Activated CD4-positive, alpha-beta memory T cell treated with anti-CD3 and anti-CD28 coated beads for 36 hours (primary cell): ENCODE measurements at places on chromosomes 6 and 20. TPM values are rescaled to one million over a fixed set of nuclear protein-coding genes. Genes with fewer than 3 reads are reported as not detected.

NOX3 gene
- total RNA-seq, result not detected

DNA sequence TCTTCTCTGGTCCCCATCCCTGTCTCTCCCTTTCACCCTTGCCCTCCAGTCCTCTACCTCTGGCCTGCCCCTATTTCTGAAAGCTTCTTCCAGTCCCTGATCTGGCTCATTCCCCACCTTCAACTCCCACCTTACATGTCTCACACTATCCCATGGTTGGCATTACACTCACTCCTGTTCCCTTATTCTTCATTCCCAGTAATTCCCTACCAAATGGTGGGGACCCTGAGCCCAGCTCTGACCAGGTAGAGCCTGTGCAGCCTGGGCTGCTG is 6.4 kb downstream of the TP53INP2 start:
- DNase-seq, result no peak

DNA sequence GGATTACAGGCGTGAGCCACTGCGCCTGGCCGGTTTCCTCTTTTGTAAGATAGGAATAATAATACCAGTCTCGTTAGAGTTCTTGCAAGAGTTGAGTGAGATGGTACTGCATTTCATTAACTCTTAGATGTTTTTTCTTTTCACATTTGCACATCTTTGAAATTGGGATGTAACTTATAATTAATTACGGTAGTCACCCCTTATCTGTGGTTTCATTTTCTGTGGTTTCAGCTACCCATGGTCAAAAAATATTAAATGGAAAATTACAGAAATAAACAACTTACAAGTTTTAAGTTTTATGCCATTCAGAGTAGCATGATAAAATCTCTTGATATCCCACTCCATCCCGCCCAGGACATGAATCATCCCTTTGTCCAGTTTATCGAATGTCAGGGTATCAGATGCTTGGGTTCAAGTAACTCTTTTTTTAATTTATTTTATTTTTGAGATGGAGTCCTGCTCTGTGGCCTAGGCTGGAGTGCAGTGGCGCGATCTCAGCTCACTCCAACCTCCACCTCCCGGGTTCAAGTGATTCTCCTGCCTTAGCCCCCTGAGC is 15.4 kb downstream of the PTK7 start:
- DNase-seq, result no peak

DNA sequence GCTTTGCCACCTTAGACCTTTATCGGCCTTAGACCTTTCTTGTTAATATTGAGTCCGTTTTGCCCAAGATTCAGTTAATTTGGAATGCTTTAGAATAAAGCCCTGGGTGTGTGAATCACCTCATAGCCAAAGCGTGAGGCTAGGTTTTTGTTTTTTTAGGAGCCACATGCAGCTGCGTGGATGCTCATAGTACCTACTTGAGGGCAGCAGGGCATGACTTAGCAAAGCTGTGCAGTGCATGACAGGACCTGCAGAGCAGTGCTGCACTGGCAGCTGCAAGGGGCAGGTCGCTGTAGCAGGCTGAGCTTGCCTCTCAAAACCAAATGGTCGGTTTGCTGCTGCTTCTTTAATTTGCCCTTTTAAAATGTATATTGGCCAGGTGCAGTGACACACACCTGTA is 116.1 kb downstream of the JAG1 start:
- no peak for DNase-seq

GRCh38 chr6:6390849-6391602 is 70.6 kb upstream of the F13A1 start:
- no peak for DNase-seq

DNA sequence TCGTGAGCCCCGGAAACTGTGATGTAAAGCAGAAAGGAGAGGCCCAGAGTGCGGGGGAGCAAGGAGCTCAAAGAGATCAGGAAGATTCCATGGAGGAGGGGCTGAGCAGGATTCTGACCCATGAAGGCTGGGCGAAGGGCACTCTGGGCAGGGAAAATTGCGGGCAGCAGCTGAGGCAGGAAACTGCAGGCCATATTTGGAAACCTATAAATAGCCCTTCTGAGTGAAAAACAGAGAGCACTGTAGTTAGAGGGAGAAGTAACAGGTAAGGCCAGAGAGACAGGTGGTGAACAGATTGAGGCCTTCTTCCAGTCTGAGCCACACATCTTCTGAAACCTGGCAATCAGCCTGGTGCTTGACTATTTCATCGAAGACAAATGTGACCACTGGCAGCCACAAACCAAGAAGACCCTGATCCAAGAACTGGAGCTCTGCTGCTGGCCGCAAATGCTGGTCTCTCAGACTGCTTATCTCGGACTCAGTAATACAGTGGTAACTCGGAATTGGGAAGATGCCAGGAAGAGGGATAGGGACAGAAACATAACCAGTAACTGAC is 14.1 kb upstream of the BEND3 start:
- DNase-seq, result no peak

DNA sequence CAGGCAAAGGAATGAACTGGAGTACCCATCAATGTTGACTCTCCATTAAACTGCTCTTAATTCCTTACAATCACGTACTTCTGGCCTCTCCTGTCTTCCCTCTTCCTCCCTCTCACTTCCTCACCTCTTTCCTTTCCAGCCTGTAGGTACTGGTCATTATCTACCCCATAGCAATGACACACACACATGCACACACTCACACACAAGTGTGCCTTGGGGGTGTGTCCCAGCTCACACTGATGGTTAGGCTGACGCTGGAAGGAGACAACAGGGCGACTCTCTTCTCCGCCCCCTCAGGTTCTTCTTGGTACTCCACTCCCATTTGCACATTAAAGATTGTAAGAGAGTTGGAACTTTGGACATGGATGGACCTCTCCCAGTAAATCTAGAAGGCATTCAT is 14.0 kb upstream of the SERPINB9 start:
- DNase-seq, result no peak

SPATA25 gene
- total RNA-seq, result 0.50 TPM

DNA sequence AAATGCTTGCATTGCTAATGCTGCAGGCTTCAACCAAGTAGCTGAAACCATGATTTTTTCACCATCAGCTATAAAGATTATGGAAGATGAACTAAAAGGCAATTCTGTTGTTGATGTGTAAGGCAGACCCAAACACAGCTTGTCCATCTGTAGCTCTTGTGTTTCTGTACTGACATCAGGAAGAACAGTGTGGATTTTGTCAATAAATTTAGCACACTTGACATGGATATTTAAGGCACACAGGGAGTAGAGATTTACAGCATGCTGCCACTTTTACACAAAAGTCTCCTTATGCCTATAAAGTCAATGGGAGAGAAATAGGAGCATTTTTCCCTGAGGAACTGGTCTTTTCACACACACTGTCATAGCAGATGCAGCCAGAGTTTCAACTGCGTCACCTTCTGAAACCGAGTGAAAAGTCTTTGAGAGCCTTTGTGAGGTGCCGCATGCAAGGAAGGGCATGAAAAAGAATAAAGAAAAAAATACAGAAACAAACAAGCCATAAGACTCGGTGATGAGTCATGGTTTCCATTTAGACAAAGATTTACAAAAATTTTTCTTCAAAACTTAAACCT is 261.4 kb upstream of the TFAP2D start:
- no peak for DNase-seq

GRM1 gene
- total RNA-seq, result not detected

TMEM14B gene
- 86.9 TPM for total RNA-seq

DNA sequence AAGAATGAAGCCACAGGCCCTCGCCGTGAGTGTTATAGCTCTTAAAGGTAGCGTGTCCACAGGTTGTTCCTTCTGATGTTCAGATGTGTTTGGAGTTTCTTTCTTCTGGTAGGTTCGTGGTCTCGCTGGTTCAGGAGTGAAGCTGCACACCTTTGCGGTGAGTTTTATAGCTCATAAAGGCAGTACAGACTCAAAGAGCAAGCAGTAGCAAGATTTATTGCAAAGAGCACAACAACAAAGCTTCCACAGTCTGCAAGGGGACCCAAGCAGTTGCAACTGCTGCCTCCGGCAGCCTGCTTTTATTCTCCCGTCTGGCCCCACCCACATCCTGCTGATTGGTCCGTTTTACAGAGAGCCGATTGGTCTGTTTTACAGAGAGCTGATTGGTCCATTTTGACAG is 5.2 kb downstream of the HIVEP1 start:
- DNase-seq, result no peak

GRCh38 chr6:160315310-160315709 is 32.9 kb upstream of the SLC22A3 start:
- DNase-seq, result no peak

GRCh38 chr6:20827798-20828197 is 293.5 kb downstream of the CDKAL1 start:
- DNase-seq, result no peak

FHL5 gene
- not detected for total RNA-seq

- peak; percentile 39 for DNase-seq
These were observed 14.3 kb upstream of the MAP1LC3A start for GRCh38 chr20:34544109-34544796.

DNA sequence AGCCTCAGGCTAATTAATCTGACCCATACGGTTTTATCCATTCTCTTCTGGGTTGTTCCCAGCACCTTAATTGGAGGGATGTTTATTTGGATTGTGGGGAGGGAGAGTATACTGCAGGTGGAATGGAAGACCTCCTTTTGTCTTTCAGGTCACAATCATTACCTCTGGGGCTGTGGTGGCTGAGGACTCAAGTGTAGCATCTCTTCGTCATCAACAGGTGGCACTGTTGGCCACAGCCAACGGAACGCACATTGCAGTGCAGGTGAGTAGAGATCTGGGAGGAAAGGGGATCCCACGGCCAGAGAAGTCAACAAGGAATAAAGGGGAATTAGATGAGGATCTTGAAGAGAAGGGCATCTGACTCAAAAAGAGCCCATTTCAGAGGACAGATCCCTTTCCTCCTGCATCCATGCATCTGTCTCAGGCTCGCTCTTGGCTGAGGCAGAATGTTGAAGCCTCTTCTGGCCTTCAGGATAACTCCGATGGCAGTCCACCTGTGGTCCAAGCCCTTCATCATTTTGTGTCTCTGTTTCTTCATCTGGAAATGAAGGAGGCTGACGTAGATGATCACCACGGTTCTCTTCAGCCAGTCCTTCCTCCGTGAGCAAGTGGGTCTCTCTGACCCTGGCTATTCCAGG is 3.2 kb upstream of the DEF6 start:
- peak; percentile 63 for DNase-seq

IPCEF1 gene
- 10.5 TPM for total RNA-seq

GRCh38 chr20:45041464-45042337 is 59.2 kb downstream of the KCNS1 start:
- no peak for DNase-seq

- DNase-seq, result no peak
These were observed 22.3 kb upstream of the AVP start for GRCh38 chr20:3106658-3107463.

DNA sequence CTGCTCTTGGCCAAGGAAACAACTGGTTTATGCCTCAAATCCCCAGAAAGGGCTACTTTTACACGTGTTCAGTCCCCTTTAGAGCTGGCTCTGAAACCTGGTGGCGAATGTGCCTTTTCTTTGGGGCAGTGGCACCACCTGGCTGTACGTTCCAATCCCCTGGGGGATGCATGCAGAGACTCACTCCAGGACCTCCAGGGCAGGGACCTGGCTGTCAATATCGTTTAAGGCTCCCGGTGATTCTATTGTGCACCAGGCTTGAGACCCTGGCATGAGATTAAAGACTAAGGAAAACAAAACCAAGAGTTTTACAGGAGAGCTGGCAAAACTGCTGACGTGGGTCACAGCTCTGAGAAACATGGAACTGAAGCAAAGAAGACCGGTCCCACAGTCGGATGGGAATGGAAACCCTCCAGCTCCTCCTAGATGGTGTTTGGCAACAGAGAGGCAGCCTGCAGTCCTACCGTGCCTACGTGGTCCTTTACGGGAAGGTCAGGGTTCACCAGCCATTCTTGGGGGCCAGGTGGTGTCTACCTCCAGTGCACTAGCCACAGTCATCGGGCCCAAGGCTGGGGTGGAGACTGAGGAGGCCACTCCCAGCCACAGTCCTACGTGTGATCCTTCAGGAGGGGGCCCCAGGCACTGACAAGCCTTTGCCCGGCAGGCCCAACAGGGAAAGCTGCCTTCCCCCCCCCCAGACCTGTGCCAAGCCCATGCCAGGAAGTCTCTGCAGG is 203.3 kb upstream of the CST7 start:
- DNase-seq, result no peak
